ENCODE measurements at places on chromosomes 6 and 20. TPM values are rescaled to one million over a fixed set of nuclear protein-coding genes. Genes with fewer than 3 reads are reported as not detected.

GRCh38 chr6:107079429-107079828, 35.9 kb downstream of the BEND3 start:
- DNase-seq = no peak

DNA sequence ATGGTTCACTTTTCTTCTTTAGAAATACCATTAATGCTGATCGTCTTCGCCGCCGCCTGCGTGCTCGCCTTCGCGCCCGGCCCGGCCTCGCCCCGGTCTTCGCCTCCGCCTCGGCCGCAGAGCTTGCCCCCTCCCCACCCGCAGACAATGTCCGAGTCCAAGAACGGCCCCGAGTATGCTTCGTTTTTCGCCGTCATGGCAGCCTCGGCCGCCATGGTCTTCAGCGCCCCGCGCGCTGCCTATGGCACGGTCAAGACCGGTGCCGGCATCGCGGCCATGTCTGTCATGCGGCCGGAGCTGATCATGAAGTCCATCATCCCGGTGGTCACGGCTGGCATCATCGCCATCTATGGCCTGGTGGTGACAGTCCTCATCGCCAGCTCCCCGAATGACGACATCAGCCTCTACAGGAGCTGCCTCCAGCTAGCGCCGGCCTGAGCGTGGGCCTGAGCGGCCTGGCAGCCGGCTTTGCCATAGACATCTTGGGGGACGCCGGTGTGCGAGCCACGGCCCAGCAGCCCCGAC, 4.8 kb upstream of the PRPH2 start:
- DNase-seq = peak; percentile 54

- peak; percentile 17 for DNase-seq
Measured at GRCh38 chr6:147222160-147222838, 18.1 kb downstream of the STXBP5 start.

DNA sequence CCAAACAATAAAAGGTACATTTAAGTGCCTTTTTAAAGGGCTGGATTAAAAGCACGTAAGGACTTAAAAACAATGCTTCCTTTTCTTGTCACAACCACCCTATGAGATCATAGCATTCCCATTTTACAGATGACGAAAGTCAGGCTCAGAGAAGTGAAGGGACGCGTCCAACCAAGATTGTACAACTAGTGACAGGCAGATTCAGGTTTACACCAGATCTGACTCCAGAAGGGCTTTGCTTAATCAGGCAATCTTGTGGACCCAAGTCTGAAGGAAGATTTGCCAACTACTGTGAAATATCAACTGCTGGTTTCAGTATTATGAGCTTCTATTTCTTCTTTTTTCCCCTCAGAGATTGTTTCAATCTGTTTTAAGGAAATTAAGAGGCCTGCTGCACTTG, 877 bp downstream of the ENPP4 start:
- no peak for DNase-seq

DNA sequence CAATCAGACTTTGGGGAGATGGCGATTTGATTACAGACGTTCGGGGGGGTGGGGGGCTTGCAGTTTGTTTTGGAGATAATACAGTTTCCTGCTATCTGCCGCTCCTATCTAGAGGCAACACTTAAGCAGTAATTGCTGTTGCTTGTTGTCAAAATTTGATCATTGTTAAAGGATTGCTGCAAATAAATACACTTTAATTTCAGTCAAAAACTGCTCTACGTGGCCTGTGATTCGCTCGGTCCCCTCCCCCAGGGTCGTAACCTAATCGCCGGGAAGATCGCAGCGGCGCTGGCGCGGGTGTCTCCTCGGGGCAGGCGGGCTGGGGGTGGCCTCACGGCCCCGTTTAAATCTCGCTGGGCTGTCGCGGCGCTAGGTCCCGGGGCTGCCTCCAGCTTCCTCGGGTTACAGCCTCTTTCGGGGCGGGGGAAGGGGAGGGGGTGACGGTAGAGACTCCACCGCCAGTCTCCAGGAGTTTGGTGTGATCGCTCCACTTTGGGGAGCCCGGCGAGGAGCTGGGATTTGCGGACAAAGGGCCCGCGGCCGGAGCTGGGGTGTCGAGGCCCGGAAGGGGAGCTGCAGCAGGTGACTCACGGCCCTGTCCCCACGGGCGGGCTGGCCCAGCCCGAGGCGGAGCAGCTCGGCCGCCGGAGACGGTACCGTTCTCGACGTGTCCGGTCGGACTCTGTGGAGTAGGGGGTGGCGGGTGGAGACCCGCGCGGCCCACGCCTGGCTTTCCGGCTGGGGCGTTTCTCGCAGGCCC, 4.2 kb downstream of the FOXC1 start:
- peak; percentile 58 for DNase-seq

GRCh38 chr20:54477191-54477955, 2.0 kb downstream of the DOK5 start:
- peak; percentile 29 for DNase-seq

DNA sequence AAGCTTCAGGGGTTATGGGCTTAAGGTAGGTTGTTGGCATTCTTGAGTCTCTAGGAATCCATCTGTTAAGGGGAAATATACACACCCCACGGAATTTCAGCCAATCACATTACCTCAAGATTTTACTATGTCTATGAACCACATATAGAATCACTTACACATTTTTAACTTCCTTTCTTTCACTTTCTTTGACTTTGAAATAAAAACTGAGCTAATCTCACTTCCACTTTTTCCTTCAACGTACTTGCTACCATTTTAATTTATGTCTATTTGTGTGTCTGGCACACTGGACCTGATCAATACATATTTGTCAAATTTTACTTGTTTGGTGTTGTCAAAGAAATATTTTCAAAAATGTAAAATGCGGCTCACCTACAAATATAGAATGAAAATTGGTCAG, 545.4 kb upstream of the JAG1 start:
- no peak for DNase-seq

- DNase-seq = peak; percentile 12
Measured at GRCh38 chr6:157298216-157298724, 25.0 kb downstream of the TMEM242 start.

- no peak for DNase-seq
Measured at GRCh38 chr6:142013287-142013686, 119.4 kb upstream of the GJE1 start.

DNA sequence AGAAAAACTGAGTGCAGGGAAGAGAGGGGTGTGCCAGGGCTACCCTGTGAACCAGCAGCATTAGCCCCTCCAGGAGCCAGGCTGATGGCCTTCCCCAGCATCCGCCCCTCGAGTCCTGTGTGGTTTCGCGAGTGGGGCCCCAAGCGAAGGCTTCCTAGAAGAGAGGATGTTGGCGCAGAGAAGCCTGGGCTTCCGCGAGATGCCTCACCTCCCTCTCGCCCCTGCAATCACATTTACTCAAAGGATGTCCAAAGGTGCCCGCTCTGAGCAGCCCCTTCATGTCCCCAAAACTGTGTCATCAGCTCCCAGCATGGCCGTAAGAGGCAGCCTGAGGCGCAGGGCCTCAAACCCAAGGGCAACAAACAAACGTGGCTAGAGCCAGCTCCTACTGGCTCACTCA, 111.7 kb downstream of the PREX1 start:
- DNase-seq = no peak

- no peak for DNase-seq
Measured at GRCh38 chr6:56435754-56436153, 188.4 kb upstream of the COL21A1 start.

GRCh38 chr6:26025047-26025893, 62.0 kb upstream of the HFE start:
- no peak for DNase-seq

DNA sequence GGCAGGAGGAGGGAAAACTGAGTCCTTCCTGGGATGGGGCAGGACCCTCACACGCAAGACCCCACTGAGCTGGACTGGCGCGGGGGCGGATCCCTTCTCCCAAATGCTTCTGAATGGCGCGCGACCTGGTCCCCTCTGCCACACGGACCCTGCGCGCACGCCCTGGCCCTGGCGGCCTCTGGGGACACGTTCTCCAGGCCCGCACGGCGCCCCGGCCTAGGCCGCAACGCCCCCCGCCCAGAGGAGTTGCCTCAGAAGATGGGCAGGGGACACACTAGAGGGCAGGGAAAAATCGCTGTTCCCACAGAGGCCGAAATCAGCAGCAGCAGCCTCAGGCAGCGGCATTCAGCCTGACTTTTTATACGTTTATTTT, 45.2 kb upstream of the OSTM1 start:
- DNase-seq = no peak

GRCh38 chr6:160007611-160008010, 38.7 kb downstream of the IGF2R start:
- DNase-seq = no peak

GRCh38 chr6:156114541-156114940, 658.9 kb upstream of the NOX3 start:
- DNase-seq = no peak

GRCh38 chr6:39914239-39914638, 20.0 kb downstream of the MOCS1 start:
- DNase-seq = no peak

DNA sequence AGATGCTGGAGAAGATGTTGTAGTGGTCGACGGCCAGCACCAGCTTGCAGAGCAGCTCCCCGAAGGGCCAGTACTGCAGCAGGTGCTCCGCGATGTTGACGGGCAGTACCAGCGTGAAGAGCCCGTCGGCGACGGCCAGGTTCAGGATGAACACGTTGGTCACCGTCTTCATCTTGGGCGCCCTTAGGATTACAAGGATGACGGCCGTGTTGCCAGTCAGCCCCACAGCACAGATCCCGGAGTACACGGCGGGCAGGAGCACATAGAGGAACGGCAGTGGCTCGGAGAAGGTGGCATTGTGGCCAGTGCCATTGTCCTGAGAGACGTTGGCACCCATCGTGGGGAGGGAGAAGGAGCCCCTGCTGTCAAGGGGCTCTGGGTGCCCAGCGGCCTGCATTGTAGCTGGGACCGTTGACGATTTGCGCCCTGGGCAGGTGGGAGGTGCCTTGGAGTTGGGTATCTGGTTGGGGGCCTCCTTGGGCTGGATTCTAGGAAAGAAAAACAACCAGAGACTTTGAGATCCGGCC, 867 bp downstream of the NPBWR2 start:
- DNase-seq = no peak

GRCh38 chr6:129707028-129707427, 2.9 kb downstream of the ARHGAP18 start:
- no peak for DNase-seq

Gene ATF6B
- total RNA-seq = 40.8 TPM

Gene FRS3
- total RNA-seq = 2.4 TPM

Gene PPIL6
- 10.9 TPM for total RNA-seq

Gene GABRR1
- 0.41 TPM for total RNA-seq

Gene SPDEF
- 6.1 TPM for total RNA-seq

Gene XKR7
- total RNA-seq = under 0.01 TPM

Gene LAMA5
- 96.6 TPM for total RNA-seq
